ENCODE measurements at places on chromosomes 6 and 20. TPM values are rescaled to one million over a fixed set of nuclear protein-coding genes. Genes with fewer than 3 reads are reported as not detected.

Gene HLA-DMA
- 1.9 TPM for total RNA-seq

Gene COX4I2
- not detected for total RNA-seq

Gene BHLHE23
- total RNA-seq = not detected

Gene LAMA2
- total RNA-seq = 2.2 TPM

Gene SLC35F1
- total RNA-seq = 8.3 TPM

Gene FRK
- 10.0 TPM for total RNA-seq

Gene TBX18
- 14.6 TPM for total RNA-seq

Gene ULBP2
- total RNA-seq = 2.6 TPM

Gene ZNF391
- total RNA-seq = 2.8 TPM

Gene ALDH8A1
- 0.45 TPM for total RNA-seq

Gene GFRAL
- not detected for total RNA-seq

Gene HTR1E
- not detected for total RNA-seq

Gene ANGPT4
- not detected for total RNA-seq

Gene ELOVL2
- 14.1 TPM for total RNA-seq

Gene OR2B6
- 0.32 TPM for total RNA-seq

Gene BFSP1
- 7.4 TPM for total RNA-seq

Gene ATP5F1E
- 76.8 TPM for total RNA-seq

Gene TRIM10
- not detected for total RNA-seq

Gene CEBPB
- 130 TPM for total RNA-seq

Gene HINT3
- 15.0 TPM for total RNA-seq

Gene SYCP2L
- total RNA-seq = 9.7 TPM

Gene TMEM244
- not detected for total RNA-seq

Gene NRSN1
- not detected for total RNA-seq

Gene KIF6
- 3.3 TPM for total RNA-seq

Gene SLC4A11
- total RNA-seq = 1.1 TPM

Gene MCHR2
- total RNA-seq = not detected

Gene EYS
- total RNA-seq = 0.50 TPM

Gene FOXQ1
- total RNA-seq = not detected

Gene BCAS4
- 28.4 TPM for total RNA-seq

Gene SYTL3
- total RNA-seq = 0.82 TPM

Gene ZBTB46
- total RNA-seq = 0.96 TPM

Gene HLA-G
- not detected for total RNA-seq

Gene PRSS35
- total RNA-seq = 131 TPM

Gene FBXO30
- total RNA-seq = 12.2 TPM

Gene BPI
- total RNA-seq = not detected

Gene ARMH2
- not detected for total RNA-seq

Gene MYH7B
- 0.34 TPM for total RNA-seq

Gene MAS1
- total RNA-seq = not detected

Gene MUCL3
- not detected for total RNA-seq

Gene CST7
- total RNA-seq = not detected

Gene C6orf89
- 27.1 TPM for total RNA-seq

Gene C6orf132
- 0.04 TPM for total RNA-seq

Gene MEI4
- total RNA-seq = not detected

Gene CST5
- not detected for total RNA-seq

Gene DPPA5
- total RNA-seq = not detected

Gene HEY2
- 0.32 TPM for total RNA-seq

Gene CENPQ
- total RNA-seq = 10.7 TPM

Gene SFTA2
- total RNA-seq = not detected

Gene CD24
- total RNA-seq = 10.2 TPM

Gene RPS10
- 1,497 TPM for total RNA-seq

Gene EPHA7
- total RNA-seq = 10.7 TPM

Gene GLP1R
- not detected for total RNA-seq

Gene GGTLC1
- total RNA-seq = not detected

Gene CPXM1
- total RNA-seq = 3.8 TPM

Gene POM121L2
- not detected for total RNA-seq
